ENCODE measurements at places on chromosomes 3 and 15.

DNA sequence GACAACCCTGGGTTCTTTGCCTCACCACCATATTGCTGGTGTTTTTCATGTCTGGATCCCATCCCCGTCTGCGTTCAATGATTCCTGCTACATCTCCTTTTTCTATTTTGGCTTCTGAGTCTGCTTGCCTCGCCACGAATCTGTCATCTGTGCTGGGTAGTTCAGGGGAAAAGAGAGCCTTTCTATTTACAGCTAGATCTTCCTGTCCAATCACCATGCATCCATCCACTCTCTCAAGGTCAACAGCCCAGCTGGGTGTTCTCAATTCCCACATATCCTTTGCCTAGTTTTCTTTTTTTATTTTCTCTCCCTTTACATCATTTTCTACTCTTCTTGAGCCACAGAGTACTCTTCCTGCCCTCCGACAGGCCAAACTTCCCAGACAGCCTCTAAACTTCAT is 104.8 kb upstream of the RAD18 start:
- no peak overlapping the region for H3K27ac ChIP-seq
- H3K27me3 ChIP-seq = no peaks in the 10 kb centered on the region
- H3K36me3 ChIP-seq = peaks cover 3% of the 10 kb centered on the region
- no peaks in the 10 kb centered on the region for H3K4me1 ChIP-seq
- no peak overlapping the region for H3K4me3 ChIP-seq
- DNase-seq = no peak

DNA sequence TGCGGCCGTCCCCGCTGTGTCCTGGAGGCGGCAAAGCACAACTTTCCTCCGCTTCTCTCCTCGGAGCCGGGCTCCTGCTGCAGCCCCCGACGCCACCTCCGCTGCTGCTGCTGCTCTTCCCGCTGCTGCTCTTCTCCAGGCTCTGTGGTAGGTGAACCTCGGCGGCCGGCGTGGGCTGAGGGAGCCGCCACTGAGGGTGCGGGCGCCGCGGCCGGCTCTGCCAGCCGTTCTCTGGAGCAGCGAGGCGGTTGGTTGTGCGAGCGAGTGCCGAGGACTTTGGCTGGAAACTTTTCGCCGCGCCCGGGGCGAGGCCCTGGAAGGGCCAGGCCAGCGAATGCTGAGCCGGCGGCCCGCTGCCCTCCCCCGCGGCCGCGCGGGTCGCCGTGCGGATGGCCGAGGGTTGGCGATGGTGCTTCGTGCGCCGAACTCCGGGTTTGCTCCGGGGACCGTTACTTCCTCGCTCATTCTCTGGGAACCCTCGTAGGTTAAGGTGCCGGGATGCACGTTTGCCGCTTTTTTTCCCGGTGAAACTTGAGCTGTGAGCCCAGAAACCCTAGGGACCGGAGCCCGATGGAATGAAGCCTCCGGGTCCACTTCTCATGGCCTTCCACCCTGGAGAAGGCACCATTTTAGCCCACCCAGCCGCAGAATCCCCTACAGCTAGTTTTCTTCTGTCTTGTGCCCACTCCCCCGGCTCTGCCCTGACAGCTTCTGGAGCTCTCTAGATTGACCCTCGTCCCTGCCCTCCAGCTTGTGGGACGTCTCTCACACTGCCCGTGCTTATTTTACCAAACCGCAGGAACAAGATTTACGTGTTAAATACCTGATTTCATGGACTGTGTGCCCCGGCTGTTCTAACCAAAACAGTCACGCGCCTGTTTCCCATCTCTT is 660 bp downstream of the NECTIN3 start:
- no peaks in the 10 kb centered on the region for H3K36me3 ChIP-seq
- no peak overlapping the region for H3K27ac ChIP-seq
- DNase-seq = peak; percentile 26

GRCh38 chr3:193963808-193964516 is 172.0 kb upstream of the HES1 start:
- no peak for DNase-seq
- H3K4me3 ChIP-seq = peak overlapping the region; percentile 19
- H3K27me3 ChIP-seq = peaks cover 76% of the 10 kb centered on the region
- H3K4me1 ChIP-seq = peaks cover 21% of the 10 kb centered on the region
- H3K36me3 ChIP-seq = no peaks in the 10 kb centered on the region

- H3K27me3 ChIP-seq = no peaks in the 10 kb centered on the region
- peaks cover 3% of the 10 kb centered on the region for H3K4me1 ChIP-seq
- no peak overlapping the region for H3K4me3 ChIP-seq
- no peak overlapping the region for H3K27ac ChIP-seq
Measured at GRCh38 chr3:33908250-33908851, 109.9 kb downstream of the PDCD6IP start.

DNA sequence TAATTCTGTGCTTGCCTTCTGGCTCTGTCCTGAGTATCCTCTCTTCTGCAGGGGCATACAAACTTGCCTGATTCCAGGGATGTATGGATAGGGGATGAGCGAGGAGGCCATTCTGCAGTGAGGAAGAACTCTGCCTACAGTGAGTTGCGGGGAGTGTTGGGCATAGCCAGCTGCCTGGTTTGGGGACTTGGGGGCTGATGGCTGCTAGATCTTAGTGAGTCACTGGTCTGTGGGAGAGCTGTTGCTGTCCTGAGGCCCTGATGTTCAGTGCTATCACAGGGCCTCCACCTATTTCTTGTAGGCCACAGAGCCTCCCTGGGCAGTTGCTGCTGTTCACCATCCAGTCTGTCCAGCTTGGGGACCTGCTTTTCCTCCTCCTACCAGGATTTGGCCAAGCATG is 20.3 kb downstream of the CDAN1 start:
- H3K36me3 ChIP-seq = peaks cover 5% of the 10 kb centered on the region
- no peak overlapping the region for H3K4me3 ChIP-seq
- H3K27ac ChIP-seq = no peak overlapping the region
- no peak for DNase-seq
- H3K27me3 ChIP-seq = no peaks in the 10 kb centered on the region

DNA sequence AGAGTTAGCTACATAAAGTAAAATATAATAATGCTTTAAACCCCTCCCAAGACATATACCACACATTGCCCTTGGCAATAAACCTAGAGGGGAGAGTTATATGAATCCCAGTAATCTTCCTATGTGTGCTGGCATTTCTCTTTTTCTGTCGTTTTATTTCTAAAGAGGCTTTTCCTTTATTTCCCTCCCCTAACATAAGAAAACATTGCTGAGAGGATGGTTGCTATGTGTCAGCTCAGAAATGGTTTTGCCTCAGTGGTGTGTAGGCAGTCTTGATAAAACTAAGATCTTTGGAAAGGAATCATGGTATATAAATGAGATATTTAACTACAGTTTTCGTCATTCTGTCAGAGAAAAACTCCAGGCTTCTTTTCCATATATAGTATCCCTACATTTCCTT is 30.0 kb downstream of the CCDC191 start:
- no peak overlapping the region for H3K4me3 ChIP-seq
- no peak for DNase-seq
- peaks cover 2% of the 10 kb centered on the region for H3K36me3 ChIP-seq

GRCh38 chr3:29410660-29411405 is 130.0 kb downstream of the RBMS3 start:
- H3K36me3 ChIP-seq = no peaks in the 10 kb centered on the region
- H3K4me3 ChIP-seq = no peak overlapping the region
- no peak overlapping the region for H3K27ac ChIP-seq
- H3K4me1 ChIP-seq = no peaks in the 10 kb centered on the region

DNA sequence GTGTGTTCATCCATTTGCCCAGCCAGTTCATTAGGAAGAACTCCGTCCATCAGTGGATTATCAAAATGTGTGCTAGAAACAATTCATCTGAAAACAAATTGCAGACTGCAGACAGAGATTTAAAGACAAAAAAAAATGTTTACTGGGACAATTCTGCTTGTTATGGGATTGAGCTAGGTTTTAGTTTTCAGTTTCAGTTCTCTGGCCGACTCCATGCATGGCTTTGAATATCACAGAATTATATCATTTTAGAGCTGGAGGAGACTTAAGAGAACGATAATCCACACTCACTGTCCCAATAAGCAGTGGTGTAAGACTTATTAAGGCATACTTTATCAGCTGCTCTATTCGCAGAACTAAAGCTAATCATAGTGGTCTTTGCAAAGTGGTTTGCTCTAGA is 51.1 kb downstream of the TFG start:
- H3K27me3 ChIP-seq = no peaks in the 10 kb centered on the region
- DNase-seq = no peak
- H3K27ac ChIP-seq = no peak overlapping the region
- H3K4me1 ChIP-seq = peaks cover 1% of the 10 kb centered on the region

GRCh38 chr3:54900838-54901591 is 26.8 kb downstream of the LRTM1 start:
- no peaks in the 10 kb centered on the region for H3K27me3 ChIP-seq
- H3K4me3 ChIP-seq = no peak overlapping the region
- no peaks in the 10 kb centered on the region for H3K4me1 ChIP-seq
- DNase-seq = no peak
- H3K36me3 ChIP-seq = no peaks in the 10 kb centered on the region
- no peak overlapping the region for H3K27ac ChIP-seq

GRCh38 chr3:149806171-149806778 is 6.7 kb upstream of the RNF13 start:
- H3K27me3 ChIP-seq = peaks cover 10% of the 10 kb centered on the region
- H3K27ac ChIP-seq = no peak overlapping the region
- no peak for DNase-seq

DNA sequence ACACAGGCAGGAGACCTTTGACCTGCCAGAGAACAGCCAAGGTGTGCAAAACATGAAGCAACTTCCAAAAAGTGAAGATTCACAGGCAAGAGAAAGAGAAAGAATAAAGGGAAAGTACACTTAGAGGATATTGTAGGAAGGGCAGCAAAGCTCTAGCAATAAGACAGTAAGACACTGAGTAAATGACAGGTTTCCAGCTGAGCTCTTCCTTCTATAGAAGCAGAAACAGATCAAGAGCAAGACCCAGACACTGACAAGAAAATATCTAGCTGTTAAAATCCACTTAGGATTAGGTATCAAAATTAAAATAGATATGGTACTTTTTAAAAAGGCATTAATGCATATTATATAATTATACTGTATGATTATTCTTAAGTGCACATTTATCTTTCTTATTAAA is 333.4 kb downstream of the RAP2B start:
- DNase-seq = no peak
- no peaks in the 10 kb centered on the region for H3K36me3 ChIP-seq
- H3K4me3 ChIP-seq = no peak overlapping the region
- H3K4me1 ChIP-seq = no peaks in the 10 kb centered on the region
- no peak overlapping the region for H3K27ac ChIP-seq
- no peaks in the 10 kb centered on the region for H3K27me3 ChIP-seq

GRCh38 chr3:26381411-26381810 is 241.2 kb upstream of the LRRC3B start:
- H3K27me3 ChIP-seq = no peaks in the 10 kb centered on the region
- H3K36me3 ChIP-seq = no peaks in the 10 kb centered on the region
- H3K27ac ChIP-seq = no peak overlapping the region
- DNase-seq = no peak

- H3K4me1 ChIP-seq = no peaks in the 10 kb centered on the region
- no peak overlapping the region for H3K27ac ChIP-seq
- no peaks in the 10 kb centered on the region for H3K36me3 ChIP-seq
- H3K27me3 ChIP-seq = no peaks in the 10 kb centered on the region
- no peak overlapping the region for H3K4me3 ChIP-seq
- no peak for DNase-seq
Measured at GRCh38 chr3:134423153-134423552, 48.9 kb upstream of the AMOTL2 start.

DNA sequence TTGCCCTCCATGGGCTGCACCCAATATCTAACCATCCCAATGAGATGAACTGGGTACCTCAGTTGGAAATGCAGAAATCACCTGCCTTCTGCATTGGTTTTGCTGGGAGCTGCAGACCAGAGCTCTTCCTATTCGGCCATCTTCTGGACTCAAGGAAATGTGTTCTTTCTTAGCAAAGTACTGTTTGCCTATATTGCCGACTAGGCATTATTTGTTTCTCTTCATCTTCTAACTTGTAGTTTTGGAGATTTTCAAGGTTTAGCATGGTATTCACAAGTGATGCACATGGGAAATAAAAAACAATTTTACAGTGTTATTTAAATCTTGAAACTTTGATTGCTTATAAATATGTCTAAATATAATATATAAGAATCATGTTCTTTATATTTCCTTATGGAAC is 377.8 kb upstream of the POU1F1 start:
- no peak for DNase-seq
- H3K4me1 ChIP-seq = no peaks in the 10 kb centered on the region
- no peaks in the 10 kb centered on the region for H3K36me3 ChIP-seq
- no peaks in the 10 kb centered on the region for H3K27me3 ChIP-seq

DNA sequence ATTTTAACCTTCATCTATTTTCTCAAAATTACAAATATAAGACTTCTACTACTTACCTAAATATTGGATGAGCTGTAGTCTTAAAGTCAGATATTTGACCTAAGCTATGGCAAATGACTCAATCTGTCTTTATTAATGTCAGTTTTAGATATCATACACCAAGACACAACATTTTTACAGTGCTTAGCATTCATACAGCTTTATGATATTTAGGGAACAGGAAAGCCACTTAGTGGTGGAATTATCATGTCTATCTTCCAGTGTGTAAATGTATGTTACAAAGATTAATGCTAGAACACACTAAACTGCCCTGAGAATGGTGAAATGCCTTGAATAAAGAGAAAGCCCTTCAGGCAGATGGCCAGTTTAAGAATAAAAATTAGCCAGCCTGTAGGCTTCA is 135.0 kb downstream of the SPATA16 start:
- H3K27me3 ChIP-seq = no peaks in the 10 kb centered on the region
- no peak overlapping the region for H3K27ac ChIP-seq
- H3K4me3 ChIP-seq = no peak overlapping the region
- no peaks in the 10 kb centered on the region for H3K4me1 ChIP-seq
- no peak for DNase-seq

GRCh38 chr3:73418681-73419080 is 206.1 kb downstream of the PDZRN3 start:
- no peaks in the 10 kb centered on the region for H3K4me1 ChIP-seq
- H3K27ac ChIP-seq = no peak overlapping the region
- no peaks in the 10 kb centered on the region for H3K36me3 ChIP-seq
- no peak for DNase-seq

DNA sequence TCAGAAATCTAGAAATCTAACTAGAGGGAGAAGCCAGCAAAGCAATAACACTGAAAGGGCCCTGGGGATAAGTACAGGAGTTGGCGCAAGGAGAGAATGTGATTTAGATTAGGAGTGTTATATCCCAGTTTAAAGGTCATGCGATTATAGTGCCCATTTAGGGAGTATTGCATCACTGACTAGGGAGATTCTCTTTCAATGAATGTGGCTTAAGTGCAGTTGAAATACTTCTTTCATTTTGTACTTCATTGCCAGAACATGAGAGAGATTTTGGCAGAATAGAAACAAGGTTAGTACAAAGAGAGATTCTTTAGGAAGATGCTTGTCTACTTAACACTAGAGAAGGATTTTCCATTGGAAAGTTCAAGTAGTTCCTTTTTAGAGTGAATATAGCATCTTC is 13.9 kb downstream of the ROBO2 start:
- H3K36me3 ChIP-seq = no peaks in the 10 kb centered on the region
- no peak for DNase-seq
- H3K4me1 ChIP-seq = no peaks in the 10 kb centered on the region
- H3K4me3 ChIP-seq = no peak overlapping the region
- H3K27ac ChIP-seq = no peak overlapping the region
- no peaks in the 10 kb centered on the region for H3K27me3 ChIP-seq

All from activated naive CD8-positive, alpha-beta T cell treated with anti-CD3 and anti-CD28 coated beads, Interleukin-2, amount 50 U/mL, for 24 hours (primary cell).